ENCODE measurements at places on chromosomes 4 and X. TPM values are rescaled to one million over a fixed set of nuclear protein-coding genes. Genes with fewer than 3 reads are reported as not detected.

The SPANXC gene
- not detected for total RNA-seq

The UCP1 gene
- not detected for total RNA-seq

The NKX3-2 gene
- 0.36 TPM for total RNA-seq

The FBXO8 gene
- total RNA-seq: 35.0 TPM

The TLR2 gene
- 8.9 TPM for total RNA-seq

Measured in prostate gland (tissue), 2 donors.